CD4-positive, alpha-beta T cell treated with Interleukin-15 for 1 hour (primary cell): ENCODE measurements at places on chromosomes 5 and 9.
A peak's percentile ranks its signal among the peaks of the same experiment; 100 is the strongest.

DNA sequence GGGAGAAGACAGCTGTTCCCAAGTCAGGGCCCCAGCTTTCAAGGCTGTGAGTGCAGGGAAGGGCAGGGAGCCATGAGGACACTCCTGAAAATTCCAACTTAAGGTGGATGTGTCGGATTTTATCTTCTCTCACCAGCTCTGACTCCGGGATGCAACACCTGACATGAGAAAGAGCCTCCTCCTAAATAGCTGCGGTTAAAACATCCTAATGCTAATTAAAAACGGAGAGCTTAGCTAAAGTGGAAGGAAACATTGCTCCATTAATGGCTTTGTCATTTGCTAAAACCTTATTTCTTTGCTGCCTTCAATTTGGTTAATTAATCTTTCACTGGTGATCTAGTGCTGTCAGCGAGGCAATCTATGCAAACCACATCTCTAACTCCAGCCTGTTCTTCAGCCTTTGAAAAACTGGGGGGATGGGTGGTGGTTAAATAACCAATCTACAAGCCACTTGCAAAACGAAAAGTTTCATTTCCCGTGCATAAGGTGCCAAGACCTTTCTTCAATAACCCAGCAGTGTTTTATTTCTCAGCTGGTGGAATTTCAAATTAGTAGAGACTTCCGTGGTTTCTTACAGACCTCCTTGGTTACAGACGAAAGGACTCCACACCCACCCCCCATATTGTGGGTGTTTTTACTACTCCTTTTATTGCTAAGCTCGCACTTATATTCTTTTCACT lies 379.6 kb downstream of the MLLT3 start:
- peak; percentile 18 for DNase-seq

- DNase-seq = no peak
Measured at GRCh38 chr9:129140397-129141065, 29.3 kb downstream of the PTPA start.

GRCh38 chr9:69425136-69425801 lies 100.3 kb downstream of the ENTREP1 start:
- DNase-seq = no peak

GRCh38 chr5:160174780-160175437 lies 54.4 kb upstream of the FABP6 start:
- no peak for DNase-seq

- DNase-seq = no peak
Measured at GRCh38 chr5:178683783-178684182, 46.7 kb downstream of the ZNF354A start.
